ENCODE measurements at places on chromosomes 2 and 18.

DNA sequence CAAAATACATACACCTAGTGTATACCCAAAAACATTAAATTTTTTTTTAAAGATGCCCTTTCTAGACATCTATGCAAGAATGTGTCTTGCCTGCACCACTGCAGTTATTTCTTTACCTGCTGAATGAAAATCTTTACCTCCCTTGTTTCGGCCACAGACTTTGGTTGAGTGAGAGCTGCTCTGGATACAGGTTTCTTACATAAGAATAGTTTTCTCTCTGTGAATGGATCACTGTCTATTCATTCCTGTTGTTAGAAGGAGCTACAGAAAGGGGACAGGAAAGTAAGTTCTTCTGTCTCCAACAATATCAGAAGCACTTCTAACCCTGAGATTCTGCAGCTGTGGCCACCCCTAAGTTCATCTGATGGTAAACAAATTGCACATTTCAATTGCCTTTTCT, 113.0 kb upstream of the CDCA7 start:
- DNase-seq = no peak

GRCh38 chr18:76142611-76143010, 352.4 kb downstream of the ZNF516 start:
- DNase-seq = no peak

- no peak for DNase-seq
These were observed 136.6 kb downstream of the RNF152 start for GRCh38 chr18:61756244-61756643.

- no peak for DNase-seq
These were observed 1.5 kb downstream of the CD207 start for GRCh38 chr2:70834106-70834505.

DNA sequence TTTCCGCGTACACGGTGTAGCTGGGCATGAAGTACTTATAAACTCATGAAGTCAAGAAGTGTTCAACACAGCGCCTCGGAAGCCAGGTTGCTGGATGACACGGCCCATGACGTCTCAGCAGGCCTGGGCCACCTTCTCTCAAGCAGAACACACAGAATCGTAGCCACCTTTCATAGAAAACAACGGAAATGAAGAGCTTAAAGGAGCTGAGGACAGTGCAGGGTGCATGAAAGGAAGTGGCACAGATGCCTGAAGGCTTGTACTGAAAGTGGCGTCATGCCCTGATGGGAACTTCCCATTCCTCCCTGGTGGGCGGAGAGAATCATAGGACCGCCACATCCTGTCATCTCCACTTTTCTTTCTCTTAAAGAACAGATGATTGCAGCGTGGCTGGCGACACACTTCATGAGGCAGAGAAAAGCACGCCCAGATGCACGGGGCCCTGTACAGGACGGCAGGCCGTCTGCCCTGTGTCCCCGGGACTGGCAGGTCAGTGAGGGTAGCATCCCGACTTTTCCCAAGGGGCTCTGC, 31.1 kb downstream of the HDAC4 start:
- peak; percentile 52 for DNase-seq

- no peak for DNase-seq
These were observed 66.5 kb upstream of the ACKR3 start for GRCh38 chr2:236503100-236503499.

DNA sequence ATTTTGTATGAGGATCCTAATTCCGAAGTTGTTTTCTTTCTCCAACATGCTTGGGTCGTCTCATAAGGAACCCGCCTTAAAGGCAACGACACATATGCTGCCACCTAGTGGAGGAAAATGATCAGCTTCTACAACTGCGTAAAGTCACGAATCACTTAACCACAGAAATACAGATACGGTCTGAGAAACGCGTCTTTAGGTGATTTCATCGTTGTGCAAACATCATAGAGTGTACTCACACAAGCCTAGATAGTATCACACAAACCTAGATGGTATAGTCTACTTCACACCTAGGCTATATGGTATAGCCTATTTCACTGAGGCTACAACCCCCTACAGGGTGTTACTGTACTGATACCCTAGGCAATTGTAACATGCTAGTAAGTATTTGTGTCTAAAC, 13.1 kb downstream of the GNLY start:
- peak; percentile 72 for DNase-seq

GRCh38 chr2:171316755-171317337, 116.9 kb downstream of the METTL8 start:
- DNase-seq = no peak

GRCh38 chr2:138708682-138709241, 71.4 kb downstream of the NXPH2 start:
- peak; percentile 33 for DNase-seq

GRCh38 chr2:216394881-216395280, 17.4 kb upstream of the SMARCAL1 start:
- no peak for DNase-seq

DNA sequence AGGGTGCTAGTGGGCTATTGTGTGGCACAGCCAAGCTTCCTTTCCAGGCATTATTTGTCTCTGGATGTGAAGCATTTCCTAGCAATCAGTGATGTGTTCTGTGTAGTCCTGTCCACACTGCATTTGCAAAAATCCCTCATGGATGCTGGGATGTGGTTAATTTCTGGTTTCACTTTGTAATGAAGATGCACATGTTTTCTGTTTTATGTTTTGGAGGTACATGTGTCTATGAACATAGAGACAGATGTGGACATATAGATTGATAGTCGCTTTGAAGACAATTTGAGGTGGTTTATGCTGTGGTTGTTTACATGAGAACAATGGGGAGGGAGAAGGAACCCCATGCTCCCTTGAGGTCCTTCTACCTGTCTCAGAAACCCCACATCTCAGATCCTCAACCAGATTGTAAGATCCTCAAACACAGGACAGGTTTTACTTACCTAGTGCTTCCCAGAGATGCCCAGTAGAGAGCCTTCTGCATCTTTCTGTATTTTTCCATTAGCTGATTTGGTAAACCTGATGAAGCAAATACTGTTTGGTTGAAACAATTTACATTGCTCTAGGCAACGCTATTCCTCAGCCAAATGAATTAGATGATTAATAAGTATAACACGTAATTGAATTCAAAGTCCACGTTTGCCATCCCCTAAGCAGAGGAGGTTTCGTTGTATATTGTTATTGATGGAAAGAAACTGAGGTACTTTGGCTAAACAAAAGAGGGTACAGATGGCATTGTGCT, 204.4 kb downstream of the SPP2 start:
- DNase-seq = no peak

- no peak for DNase-seq
These were observed 35.5 kb downstream of the TBC1D8 start for GRCh38 chr2:101115664-101116063.

- no peak for DNase-seq
These were observed 4.2 kb downstream of the ZNF516 start for GRCh38 chr18:76490670-76491472.

DNA sequence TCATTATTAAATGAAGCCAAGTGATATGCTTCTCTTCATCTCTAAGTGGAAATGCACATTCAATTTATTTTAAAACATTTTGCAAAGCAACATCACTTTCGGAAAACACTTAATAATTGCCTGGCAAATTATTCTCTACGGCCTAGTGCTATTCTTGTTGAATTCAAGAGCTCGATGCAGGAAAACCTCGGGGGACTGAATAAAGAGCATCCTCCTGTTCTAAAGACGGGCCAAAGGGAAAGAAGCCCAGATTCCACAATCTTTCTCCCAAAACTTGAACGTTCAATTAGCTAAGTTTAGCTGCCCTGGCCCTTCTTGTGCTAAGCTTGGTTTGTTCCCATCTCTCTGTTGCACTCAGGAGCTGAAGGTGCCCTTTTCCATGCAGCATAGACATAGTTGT, 23.2 kb upstream of the SEH1L start:
- no peak for DNase-seq

DNA sequence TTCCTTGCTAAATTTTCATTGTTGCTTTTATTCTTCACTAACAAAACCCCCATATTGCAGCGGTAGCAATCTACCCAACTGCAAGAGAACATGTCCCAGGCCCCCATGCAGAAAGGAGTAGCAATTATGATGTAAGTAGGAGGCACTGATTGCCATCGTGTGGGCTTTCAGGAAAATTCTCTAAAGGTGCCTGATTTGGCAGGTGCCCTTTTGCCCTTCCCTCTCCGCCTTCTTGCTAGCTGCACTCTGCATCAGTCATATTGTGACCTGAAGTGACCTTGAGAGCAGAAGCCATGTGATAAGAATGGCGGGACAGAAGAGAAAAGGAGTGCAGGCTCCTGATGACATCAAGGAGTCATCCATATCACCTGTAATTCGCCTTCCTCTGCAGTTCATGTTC, 112.1 kb downstream of the NCKAP5 start:
- DNase-seq = no peak

DNA sequence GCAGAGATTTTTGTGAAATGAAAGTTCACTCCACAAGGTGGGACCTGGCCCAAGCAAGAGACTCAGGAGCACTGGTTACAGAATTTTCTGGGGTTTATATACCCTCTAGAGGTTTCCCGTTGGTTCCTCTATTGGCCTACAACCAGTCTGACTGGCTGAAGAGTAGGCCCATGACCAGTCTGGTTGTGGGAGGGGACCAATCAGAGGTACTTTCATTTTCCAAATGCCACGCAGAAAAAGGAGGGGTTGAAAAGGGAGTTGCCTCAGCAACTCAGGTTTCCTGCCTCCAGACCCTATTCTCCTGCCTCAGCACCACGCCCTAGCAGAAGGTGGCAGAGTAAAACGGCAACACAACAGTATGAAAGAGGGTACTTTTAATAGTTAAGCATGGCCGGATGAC, 98.4 kb downstream of the COLEC12 start:
- DNase-seq = no peak

GRCh38 chr2:42086500-42086953, 38.7 kb downstream of the PKDCC start:
- no peak for DNase-seq

- no peak for DNase-seq
These were observed 565 bp downstream of the SP140 start for GRCh38 chr2:230226051-230226551.

DNA sequence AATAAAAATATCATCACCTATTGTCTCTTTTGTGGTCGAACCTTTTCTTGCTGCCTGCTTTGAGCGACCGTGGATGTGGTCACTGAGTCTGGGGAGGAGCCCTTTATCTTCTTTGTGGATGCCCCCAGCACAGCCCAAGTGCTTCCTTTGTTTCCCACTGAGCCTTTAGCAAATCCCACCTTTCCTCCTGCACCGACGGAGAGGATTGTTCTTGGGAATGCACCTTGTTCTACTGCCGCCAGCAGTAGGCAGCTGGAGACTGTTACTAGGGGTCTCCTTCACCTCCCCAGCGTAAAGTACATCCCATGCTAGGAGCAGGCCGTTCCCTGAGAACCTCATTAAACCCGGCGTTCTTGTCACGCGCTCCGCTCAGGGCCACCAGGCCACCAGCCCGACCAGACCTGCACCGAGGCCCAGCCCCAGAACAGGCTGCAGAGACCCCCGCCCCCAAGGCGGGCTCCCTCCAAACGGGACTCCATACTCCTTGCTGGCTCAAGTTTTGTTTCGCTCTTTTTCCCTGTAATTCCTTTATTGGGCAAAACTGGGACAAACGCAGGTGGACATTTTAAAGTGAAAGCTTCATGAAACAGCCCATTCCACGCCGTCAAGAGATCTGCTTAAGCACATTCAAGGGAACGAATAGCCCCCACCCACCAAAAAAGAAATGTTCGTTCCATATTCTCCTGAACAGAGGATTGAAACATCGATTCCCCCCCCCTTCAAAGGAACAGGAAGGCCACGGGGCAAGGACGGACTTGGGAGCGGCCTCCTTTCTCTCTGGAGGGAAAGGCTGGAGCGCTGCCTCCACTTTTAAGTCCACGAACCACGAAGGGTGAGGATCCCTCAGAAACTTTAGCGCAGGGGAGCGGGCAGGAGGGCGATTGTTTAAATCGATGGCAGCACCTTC, 1.1 kb upstream of the MAT2A start:
- DNase-seq = peak; percentile 25

- DNase-seq = peak; percentile 84
These were observed 558 bp downstream of the TTC39C start for GRCh38 chr18:24014986-24015638.

DNA sequence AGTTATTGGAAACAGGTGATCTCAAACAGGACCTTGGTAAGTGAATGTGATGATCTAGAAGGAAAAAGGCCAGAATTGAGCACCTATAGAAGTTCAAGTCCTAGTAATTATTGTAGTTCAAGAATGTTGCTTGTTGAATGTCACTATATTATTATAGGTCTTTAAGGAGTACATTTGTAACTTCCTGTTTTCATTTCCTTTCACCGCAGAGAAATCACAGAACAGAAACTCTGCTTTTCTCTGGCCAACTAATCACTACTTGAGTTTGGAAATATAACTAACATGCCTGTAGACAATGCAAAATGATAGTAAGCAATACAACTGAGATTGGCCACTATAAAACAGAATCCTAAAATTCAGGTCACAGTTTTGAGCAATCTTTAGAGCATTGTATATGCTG, 61.8 kb upstream of the EFEMP1 start:
- DNase-seq = no peak
